ENCODE measurements at places on chromosomes 11 and 22.

- no peak for DNase-seq
These were observed 90.5 kb upstream of the ALX4 start for GRCh38 chr11:44400431-44400830.

DNA sequence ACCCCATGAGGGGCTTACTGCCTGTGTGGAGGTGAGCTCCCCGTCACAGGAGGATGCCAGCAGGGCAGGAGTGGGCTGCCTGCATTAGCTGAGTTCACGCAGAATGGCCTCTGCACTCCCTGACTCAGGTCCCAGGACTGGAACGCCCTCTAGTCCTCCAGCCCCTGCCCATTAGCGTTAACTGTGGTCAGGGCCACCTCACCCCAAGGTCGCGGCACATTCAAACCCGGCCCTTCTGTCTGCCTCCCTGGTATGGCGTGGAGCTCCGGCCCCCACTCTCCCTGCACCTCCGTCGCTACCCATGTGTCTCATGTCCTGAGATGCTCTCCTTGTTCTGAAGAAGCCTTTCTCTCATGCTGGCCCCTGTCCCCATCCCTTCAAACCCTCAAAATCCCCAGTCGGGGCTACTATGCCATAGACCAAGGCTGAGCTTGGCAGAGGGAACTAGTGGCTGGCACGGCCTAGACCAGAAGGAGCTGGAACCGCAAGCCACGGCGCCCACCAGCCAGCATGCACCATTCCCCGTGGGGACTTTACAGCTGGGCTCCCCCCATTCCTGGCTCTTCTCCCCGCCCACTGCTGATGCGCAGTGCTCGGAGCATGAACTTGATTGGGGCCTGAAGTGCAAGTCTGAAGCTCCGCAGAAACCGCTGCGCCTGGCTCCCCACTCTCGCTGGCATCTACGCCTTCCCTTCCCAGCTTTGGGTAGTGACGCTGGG is 79.5 kb upstream of the RTL6 start:
- DNase-seq: no peak

DNA sequence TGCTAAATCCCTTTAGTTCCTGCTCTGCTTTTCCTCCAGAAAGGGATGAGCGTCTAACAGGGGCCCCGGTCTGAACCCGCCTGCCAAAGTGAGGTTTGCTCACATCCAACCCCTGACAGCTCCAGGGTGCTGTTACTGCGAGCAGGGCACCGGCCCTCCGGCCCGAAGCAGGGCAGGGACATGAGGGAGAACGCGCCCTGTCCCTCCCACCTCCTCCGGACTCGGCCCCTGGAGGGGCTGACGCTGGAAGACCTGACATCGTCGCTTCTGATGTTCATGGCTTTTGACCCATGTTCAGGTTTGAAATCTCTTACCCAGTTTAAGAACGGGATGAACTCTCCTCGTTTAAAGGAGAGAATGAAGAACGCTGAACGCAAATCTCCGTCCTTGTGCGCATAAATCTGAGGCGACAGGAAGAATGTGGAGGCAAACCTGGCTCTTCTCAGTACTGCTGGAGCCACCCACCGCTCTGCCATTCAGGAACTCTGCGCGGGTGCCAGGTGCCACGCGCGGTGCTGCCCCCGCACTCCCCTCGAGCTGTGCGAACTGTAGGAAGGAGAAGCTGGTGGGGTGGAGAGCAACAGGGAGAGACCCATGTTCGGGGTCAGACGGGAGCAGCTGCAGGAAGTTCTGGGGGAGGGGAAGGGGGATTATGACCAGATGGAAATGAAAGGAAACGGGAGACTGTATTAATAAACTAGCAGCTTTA is 826 bp upstream of the EEF1G start:
- DNase-seq: no peak

DNA sequence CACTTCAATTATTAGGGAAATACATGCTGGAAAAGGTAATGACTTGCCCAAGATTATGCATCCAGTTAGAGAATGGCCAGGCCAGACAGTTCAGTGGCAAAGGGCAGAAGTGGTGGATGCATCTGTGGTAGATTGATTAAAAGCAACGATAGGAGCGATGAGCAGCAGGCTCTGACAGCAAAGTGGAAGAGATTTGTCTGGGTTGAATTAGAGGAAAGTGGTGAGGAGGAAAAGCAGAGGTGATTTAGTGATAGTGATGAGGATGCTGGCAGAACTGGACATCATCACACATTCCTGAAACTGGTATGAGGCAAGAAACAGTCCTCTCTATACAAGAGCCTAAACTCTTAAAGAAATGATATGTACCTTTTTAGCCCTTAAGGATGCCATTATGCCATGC is 12.5 kb downstream of the HSD17B12 start:
- DNase-seq: no peak

- DNase-seq: no peak
These were observed 9.9 kb upstream of the CELSR1 start for GRCh38 chr22:46547179-46547882.

GRCh38 chr11:58905011-58905720 is 34.1 kb upstream of the GLYATL1 start:
- DNase-seq: no peak

Measured in stimulated activated CD8-positive, alpha-beta memory T cell treated with anti-CD3 and anti-CD28 coated beads, Interleukin-7, amount 100 ng/mL, for 4 hours (primary cell).